ENCODE measurements at places on chromosomes 16 and 17.

GRCh38 chr17:56917559-56918296 is 3.9 kb upstream of the TRIM25 start:
- no peak for DNase-seq

- no peak for DNase-seq
These were observed 33.6 kb upstream of the PABPN1L start for GRCh38 chr16:88899901-88900661.

- no peak for DNase-seq
These were observed 86.4 kb downstream of the GAS7 start for GRCh38 chr17:10111907-10112452.

DNA sequence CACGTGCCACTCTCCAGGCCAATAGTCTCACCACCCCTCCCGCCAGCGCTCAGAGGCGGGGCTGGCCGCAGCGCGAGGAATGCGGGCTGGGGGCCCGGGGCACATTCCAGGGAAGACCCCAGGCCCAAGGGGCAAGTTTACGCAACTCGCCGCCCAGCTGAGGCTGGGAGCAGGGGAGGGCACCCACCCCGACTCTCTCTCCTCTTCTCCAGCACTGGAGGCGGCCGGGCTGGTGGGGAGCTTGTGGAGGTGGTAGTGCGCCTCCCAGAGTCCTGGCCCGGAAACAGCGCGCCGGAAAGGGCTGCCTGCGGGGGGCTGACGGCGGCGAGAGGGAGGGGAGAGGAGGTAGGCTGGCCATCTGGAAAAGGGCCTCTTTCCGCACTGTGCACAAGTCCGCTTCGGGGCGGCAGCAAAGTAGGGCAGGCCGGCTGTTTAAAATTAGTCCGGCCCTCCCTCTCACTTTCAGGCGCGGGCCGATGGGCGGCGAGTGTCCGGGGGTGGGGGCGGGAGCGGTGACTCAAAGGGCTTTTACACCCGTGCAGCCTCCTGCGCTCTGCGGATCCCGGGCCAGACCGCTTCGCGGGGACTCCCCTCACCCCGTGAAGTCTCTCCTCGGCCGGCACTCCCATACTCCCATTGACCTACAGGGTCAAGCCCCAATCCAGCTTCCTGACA is 1.1 kb downstream of the FHOD1 start:
- peak; percentile 77 for DNase-seq

DNA sequence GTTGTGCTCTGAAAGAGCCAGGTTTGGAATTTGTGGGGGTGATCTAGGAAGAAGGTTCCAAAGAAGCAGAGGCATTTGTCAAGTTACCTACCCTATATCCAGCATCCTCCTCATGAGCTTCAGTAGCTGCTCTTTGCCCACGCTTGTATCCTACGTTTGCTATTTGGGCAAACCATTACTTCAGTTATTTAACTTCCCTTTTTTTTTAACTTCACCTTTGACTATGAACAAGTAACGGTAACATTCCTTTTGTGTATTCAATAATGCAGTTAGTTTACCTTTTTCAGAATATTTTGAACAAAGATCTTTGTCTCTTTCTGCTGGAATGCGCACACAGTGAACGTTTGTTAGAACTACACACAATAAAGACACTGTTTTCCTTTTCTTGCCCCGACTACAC is 41.5 kb downstream of the CYB5B start:
- DNase-seq: no peak

DNA sequence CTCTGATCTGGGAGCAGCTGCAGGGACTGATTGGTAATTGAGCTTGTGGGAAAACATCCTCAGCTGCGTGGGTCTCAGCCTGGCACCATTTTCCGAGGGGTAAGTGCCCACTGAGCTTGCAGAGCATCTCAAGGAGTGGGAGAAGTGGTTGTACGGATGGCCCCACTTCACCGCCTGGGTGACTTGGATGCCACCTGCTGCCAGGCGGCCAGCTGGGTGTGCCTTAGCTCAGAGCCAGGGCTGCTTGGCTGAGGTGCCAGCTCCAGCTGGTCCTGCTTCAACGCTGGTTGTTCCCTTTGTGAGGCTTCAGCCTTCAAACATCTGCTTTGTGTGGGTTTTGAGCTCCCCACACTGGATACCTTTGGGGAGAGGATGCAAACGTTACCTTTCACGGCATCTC is 482.7 kb upstream of the EEF2KMT start:
- no peak for DNase-seq

DNA sequence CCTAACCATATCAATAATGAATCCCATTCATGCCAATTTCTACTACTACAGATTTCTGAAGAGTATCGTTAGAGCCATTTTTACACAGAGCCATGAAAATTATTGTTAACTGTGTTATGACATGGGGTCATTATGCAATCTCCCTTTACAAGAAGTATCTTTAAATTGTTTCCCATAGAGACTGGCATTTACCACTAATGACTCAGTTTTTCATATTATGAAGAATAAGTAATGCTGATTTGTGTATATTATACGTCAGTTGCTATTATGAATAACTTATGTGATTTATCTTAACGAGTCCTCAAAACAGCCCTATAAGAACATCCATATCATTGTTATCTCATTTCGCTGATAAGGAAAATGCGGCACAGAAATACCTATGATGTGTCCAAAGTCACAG is 173.8 kb downstream of the KCNJ2 start:
- DNase-seq: no peak

- peak; percentile 58 for DNase-seq
These were observed 2.6 kb downstream of the NOG start for GRCh38 chr17:56595831-56596690.

GRCh38 chr16:80577485-80578280 is 36.9 kb downstream of the DYNLRB2 start:
- DNase-seq: no peak

- DNase-seq: no peak
These were observed 56.9 kb downstream of the TRIM37 start for GRCh38 chr17:59049798-59050197.

DNA sequence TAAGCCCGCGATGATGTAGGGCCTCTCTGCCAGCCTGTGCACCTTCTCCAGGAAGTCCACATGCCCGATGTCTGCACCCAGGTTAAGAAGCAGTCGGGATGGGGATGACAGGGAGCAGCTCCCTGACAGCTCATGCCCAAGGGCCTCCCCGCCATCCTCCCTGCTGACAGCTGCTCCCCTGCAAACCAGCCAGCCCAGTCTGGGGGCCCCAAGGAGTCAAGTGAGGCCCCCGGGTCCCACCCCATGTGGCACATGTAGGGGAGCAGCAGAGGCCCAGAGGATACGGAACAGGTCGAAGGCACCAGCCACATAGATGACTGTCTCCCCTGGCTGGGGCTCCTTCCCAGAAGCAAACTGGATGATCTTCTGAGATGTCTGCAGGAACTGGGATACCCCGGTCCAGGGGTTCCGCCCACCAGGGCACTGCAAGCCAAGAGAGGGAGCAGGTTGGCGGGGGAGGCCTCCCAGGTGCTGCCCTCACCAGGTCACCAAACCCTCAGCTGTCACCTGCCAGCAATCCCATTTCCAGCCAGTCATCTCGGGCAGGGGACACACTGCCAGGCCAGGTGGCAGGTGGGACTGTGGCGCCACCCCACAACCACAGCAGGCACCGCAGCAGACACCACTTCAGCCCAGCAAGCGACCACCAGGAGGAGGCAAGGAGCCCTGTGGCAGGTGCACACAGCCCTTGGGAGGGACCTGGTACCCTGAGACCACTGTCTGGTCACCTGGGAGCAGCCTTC is 4.6 kb downstream of the PCYT2 start:
- no peak for DNase-seq

DNA sequence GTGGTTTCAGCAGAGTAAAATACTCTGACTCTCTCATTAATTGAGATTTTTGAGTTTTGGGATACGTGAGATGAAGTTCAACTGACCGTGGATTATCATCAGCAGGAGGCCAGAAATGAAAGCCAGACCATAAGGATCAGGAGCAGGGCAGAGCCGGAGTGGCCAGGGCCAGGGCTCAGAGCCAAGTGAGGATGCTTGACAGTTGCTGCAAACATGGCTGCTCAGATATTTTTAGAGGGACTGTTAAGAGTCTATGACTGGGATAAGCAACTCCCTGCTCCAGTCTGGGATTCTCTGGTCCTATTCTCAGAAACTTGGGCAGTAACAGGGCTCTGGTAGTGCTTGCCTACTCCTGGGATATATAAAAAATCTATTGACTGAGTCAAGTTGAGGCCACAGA is 17.6 kb upstream of the CDH13 start:
- DNase-seq: no peak

Measured in iPS-NIHi11 (cell line).